DND-41 (cell line): ENCODE measurements at places on chromosomes 4 and X.

DNA sequence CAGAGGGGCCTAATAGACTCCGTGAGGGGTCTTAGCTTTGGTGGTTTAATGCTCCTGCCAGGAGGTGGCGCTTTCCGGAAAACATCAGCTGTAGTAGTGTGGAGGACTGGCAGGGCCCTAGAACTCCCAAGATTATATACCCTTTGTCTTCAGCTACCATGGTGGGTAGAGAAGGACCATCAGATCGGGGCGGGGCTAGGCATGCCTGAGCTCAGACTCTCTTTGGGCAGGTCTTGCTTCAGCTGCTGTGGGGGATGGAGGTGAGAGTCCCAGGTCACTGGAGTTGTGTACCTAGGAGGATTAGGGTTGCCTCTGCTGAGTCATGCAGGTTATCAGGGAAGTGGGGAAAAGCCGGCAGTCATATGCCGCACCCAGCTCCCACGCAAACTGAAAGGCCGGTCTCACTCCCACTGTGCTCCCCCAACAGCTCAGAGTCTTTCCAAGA lies 63.0 kb upstream of the AGA start:
- peak; percentile 9 for DNase-seq

DNA sequence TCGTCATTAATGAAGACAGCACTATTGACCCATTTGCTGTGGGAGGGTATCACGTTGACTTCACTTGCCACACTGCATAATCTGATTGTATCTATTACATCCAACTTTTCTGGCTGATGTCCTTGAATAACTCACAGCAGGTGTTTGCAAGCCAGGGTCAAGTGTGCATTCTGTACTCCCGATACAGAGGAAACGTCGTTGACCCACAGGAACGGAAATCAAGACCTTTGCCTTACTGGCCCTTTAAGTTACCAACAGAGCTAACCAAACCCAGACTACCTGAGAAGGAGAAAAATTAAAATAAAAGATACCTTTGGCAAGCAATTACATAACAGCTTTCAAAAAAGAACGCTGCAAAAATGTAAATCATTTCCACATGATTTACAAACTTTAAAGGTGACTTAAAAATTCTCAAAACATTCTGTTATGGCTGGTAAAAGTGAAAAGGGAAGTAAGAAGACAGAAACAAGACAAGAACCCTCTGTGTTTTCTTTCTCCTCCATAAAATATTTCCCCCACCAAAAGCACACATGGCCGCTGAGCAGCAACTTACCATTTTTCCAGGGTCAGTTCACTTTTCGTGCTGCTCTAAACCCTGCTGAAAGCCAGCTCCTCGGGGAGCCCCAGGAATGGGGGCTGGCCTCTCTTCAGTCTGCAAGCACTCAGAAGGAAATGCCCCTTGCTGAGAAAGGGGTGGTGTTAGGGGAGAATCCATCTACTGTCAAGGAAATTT lies 6.5 kb upstream of the SHISA3 start:
- DNase-seq: no peak

DNA sequence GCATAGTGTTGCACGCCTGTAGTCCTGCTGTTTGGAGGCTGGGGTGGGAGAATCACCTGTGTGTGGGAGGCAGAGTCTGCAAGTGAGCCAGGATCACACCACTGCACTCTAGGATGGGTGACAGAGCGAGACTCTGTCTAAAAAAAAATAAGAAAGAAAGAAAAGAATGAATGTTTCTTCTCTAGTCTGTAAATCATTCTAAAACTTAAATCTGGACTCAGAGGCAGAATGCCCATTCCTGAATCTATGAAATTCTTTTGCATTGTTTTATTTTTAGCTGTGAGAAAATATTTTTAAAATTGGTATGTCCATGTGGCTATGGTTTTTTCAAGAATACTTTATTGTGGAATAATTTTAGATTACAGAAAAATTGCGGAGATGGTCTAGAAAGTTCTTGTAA lies 49.3 kb downstream of the RAPGEF2 start:
- no peak for DNase-seq

- DNase-seq: no peak
Measured at GRCh38 chrX:45903781-45904201, 641.4 kb downstream of the ZNF674 start.

DNA sequence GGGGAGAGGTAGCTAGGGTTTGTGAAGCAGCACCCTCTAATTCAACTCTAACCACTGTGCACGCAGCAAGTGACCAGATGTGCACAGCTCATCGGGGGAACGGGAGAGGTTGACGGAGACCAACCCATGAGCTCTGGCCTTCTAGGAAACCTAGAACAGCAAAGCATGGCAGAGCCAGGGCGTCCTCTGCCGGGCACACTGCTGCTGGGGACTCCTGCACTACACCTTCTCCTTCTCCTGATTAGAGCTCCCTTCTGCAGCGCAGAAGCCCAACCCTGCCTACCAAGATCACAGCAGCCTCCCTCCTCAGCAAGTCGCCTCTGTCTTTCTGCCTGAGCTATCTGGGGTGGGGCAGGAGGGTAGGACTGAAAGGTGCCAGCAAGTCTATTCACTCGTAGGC lies 252.3 kb upstream of the PSAPL1 start:
- DNase-seq: no peak

GRCh38 chrX:57329008-57329407 lies 42.5 kb downstream of the FAAH2 start:
- no peak for DNase-seq

GRCh38 chr4:154660052-154660451 lies 47.6 kb upstream of the FGG start:
- no peak for DNase-seq

DNA sequence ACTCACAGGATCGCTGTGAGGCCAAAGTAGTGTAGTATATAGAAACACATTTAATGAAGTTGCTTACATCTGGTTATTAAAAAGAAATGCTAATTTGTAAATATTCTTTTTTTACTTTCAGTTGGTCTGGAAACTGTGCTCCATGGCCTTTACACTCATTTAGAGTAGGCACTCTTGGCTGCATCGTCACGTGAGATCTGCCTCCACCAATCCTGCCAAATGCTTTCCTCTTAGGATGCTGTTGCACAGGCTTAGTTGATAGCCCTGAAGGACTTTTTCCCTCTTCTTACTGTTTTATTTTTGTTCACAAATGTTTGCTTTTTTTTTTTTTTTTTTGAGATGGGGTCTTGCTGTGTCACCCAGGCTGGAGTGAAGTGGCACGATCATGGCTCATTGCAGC lies 6.3 kb downstream of the CPE start:
- no peak for DNase-seq

GRCh38 chr4:143512978-143513313 lies 556 bp upstream of the SMARCA5 start:
- no peak for DNase-seq
